ENCODE measurements at places on chromosomes 3 and 15.
A peak's percentile ranks its signal among the peaks of the same experiment; 100 is the strongest.

DNA sequence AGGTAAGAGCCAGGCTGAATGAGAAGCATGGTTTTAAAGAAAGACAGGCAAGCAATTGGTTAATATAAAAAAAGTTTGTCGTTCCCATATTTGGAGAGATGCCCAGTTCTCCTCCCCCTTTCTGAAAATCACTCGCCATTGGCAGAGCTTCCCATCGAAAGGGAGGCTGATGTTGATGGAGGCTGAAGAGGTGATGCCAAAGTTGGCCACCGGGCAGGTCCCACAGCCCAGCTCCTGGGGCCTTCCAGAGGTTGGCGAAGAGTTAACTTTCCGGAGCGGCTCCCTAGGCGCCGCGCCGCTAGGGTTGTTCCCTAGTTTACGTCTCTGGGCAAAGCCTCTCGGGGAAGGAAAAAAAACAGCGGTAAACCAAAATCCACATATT is 793 bp downstream of the PCOLCE2 start:
- DNase-seq, result peak; percentile 19

- DNase-seq, result no peak
These were observed 19.4 kb downstream of the IFT57 start for GRCh38 chr3:108202834-108203233.

DNA sequence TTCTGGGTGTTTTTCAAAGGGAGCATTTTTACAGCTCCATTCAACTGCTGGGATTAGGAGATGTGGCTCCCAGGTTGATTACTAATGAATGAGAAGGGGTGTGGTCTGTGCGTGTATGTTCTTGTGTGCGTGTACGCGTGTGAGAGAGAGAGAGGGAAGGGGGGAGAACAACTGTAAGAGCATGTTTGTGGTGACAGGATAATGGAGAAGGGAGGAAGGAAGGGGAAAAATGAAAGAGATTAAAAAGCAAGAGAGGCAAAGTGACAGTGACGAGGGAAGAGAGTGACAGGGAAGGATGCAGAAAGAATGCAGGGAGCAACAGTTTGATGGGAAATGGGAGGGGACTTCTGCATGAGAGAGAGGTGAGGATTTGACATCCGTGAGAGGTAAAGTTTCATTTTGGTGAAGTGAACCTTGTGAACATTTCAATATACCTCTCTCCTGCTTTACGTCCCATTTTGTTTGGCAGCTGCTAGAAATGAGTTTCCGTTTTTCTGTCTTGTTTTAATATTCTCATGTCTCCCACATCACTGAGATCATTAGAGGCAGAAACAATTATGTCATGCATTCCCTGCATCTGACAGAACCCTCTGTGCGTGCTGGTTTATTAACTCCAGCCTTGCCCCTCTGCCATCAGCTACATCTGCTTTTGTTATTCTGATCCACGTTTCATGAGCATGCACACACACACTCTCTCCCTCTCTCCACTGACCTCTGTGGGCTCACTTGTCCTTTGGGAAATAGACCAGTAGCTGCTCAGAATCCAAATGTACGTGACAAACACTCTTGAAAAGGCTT is 161.6 kb downstream of the GAP43 start:
- DNase-seq, result peak; percentile 88

- peak; percentile 87 for DNase-seq
These were observed 271.2 kb upstream of the TRIM42 start for GRCh38 chr3:140406655-140407054.

- DNase-seq, result no peak
These were observed 52.8 kb downstream of the RHCG start for GRCh38 chr15:89443581-89443980.

- no peak for DNase-seq
These were observed 5.9 kb downstream of the CASR start for GRCh38 chr3:122189357-122189756.

DNA sequence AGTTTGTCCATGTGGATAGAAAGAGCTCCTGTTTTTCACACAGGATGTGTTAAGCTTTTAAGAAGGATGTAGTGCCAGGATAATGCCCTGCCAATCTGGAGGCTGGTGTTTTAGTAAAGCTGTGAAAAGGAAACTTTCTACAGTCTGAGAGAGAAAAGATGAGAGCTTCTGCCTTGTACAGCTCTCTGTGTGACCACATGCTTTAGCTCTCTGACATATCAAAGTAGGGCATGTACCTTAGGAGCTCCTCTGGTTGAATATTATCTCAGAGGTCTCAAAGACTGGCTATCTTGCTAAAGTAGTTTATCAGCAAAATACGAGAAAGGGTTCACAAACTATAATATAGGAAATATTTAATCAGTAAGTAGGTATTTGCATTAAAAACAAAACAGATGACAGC is 30.4 kb downstream of the CDIN1 start:
- no peak for DNase-seq

- no peak for DNase-seq
These were observed 78.8 kb downstream of the CMSS1 start for GRCh38 chr3:99896482-99896881.

DNA sequence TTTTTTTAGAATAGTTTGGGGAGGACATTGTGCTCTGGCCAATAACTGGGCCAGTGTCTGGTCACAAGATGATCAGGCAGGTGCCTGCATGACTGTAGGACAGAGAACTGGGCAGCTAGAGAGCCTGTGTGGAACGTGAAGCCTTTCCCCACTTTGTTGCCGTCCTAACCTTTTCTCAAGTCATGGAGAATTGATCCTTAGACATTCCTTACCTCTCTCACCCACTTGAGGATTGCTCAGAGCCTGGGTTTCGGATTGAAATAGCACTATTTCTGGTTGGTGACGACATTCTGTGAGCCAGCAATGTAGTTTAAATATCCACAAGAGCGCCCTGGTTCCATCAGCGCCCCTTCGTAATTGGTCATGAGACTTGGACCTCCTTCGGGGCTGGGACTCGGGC is 138.4 kb downstream of the IGF1R start:
- no peak for DNase-seq

- peak; percentile 78 for DNase-seq
These were observed 1.2 kb downstream of the RGMA start for GRCh38 chr15:93087825-93088199.

DNA sequence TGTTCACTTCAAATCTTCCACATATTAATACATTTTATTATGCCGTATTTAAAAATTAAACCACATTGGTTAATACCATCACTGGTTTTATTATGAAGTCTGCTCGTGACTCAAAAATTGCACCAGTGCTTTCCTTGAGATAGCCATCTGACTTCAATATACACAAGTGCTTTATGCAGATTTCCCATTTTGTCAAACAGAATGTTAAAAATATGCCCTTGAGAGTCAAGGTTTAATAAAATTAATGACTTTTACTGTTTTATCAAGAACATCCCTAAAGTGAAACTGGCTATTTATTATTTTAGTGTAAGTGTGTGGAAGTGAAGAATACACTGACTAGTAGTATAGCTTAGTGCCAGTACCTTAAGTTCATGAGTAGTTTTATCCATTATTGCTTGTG is 139.3 kb upstream of the SOX2 start:
- no peak for DNase-seq

DNA sequence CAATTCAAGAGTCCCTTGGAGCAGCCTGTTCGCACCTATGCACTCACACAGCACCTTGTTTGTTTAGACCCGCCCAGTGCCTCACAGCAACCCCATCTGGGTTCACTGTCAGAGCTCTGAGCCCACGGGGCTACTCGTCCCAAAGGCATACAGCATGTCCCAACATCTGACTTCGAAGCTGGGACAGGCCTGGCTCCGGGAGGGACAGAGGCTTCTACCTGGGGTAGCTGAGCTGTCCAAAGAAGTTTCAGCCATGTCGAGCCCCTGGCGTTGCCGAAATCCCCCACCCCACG is 28.6 kb upstream of the CYP11A1 start:
- DNase-seq, result peak; percentile 84

GRCh38 chr3:148930752-148931151 is 60.6 kb upstream of the GYG1 start:
- peak; percentile 16 for DNase-seq

DNA sequence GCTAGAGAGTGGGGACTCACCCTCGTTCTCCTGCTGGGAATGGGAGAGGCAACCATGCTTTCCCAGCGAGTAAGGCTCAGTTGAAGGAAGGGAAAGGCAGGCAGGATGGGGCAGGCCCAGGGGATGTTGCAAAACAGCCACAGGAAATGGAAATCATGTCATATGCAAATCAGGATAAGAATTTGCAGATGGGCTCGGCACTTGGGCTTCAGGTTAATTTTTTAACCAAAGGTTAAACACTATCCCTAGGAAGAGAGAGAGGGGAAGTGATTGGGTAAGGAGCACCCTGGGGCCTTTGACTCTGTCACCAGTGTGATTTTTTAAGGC is 14.6 kb upstream of the PLA2G4E start:
- peak; percentile 99 for DNase-seq

DNA sequence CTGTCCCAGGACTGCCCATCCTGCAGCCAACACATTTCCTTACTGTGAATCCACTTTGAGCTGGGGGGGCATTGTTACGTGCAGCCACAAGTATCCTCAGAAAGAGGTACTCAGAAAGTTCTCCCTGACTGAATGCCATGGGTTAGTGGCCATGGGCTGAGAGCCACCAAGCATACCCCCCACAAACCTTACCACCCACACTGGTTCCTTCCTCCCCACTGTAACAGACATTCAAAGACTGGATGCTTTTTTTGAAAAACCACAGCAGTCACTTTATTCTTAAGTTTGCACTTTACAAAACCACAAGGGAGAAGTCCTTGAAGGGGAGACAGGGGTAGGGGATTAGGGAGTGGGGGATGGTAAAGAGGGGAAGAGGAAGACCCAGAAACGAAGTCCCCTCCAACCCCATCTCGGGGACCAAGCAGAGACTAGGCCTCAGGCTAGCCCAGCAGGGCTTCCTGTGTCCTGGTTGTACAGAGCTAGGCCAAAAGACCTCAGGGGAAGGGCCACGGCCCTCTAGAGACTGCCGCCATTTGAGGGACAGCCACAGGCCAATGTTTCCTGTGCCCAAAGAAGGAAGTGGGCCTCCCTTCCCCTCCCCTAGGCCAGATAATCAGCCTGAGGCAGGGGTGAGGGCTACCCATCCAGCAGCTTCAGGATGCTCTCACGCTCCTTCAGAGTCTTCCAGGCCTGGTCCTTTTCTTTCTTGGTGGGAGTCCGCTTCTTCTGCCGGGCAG is 10.1 kb upstream of the CAMK1 start:
- DNase-seq, result no peak

GRCh38 chr3:13007251-13007941 is 65.8 kb downstream of the IQSEC1 start:
- DNase-seq, result no peak

- no peak for DNase-seq
These were observed 397.0 kb downstream of the EPHA3 start for GRCh38 chr3:89504432-89504831.

DNA sequence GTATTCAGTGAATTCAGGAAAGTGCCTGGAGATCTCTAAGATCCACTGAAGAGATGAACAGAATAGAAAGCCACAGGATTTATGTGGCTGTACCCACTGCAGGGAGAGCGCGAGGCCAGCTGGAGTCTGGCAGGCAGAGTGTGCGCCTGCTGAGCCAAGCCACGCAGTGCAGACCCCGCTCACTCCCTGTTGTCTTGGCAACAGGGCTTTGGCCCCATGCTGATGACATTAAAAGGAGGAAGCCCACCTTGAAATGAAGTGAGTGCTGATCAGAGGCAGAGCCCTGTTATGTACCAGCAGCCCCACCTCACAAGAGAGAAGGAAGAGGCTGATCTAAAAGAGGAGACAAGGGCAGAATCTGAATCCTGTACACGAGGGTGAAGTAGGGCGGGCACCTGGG is 36.7 kb downstream of the PXYLP1 start:
- no peak for DNase-seq

DNA sequence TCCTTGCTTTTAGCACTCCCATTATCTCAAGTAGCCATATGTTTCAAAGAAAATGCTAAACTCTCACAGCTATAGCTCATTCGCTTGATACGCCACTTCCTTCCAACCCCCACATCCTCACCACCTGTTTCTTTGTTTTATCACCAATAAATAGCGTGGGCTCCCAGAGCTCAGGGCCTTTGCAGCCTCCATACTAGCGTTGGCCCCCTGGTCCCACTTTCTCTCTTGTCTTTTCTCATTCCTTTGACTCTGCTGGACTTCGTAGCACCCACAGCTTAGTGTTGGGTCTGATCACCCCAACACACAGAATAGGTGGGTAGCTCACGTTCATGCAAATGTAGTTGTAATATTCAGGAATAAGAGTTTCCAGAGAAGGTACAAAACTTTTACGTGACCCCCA is 4.1 kb upstream of the GPD1L start:
- no peak for DNase-seq

DNA sequence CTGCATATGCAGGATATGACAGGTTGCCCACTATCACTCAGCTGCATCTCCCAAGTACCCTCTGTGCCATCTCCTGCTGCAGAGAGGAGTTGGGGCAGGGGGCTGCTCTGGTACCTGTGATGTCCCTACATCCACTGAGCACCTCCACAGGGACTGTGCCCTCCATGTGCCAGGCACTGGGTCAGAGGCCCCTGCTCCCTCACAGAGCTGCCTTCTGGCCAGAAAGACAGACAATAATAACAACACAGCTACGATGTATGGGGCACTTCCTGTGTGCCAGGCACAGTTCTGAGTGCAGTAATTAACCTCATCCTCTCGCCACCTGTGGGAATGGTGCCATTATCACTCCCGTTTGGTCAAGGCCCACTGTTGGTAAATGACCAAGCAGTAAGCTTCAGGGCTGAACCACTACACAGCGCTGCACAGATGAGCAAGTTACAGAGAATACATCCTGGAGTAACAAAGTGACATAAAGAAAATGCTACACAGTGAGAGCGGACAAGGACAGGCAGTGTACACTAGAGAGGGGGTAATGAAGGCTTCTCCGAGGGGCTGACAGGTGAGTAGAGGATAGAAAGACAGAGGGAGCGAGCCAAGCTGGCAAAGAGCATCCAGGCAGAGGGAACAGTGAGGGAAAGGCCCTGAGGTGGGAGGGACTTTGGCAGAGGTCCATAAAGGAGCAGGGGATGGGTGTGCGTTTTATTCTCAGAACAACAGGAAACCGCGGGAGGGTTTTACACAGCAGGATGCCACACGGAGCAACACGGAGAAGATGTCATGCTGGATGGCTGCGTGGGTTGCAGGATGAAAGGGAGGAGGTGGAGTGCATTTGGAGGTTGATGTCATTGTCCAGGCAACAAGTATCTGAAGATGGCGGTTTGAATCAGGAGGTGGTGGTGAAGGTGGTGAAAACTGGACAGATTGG is 13.6 kb downstream of the WNT7A start:
- no peak for DNase-seq

DNA sequence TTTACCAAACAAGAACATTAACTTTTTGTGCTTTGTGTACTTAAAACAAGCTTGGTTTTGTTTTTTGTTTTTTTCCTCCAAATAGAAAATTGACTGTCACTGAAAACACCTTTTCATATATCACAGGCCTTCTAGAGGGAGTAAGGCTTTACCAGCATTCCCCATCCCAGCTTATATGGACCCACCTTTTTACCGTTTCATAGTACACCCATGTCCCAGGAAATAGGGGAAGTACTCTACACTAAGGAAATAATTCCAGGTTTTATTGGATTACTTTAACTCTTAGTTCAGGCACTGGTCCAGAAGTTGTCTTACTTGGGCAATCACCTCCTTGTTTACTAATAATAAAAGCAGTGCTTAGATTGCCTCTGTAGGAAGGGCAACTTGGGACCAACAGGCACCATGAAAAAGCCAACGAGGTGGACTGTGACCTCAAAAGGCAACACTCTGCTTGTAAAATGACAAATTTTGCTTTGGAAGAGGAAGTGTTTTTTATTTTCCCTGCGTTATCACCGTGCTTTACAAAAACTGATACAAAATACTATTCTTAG is 26.2 kb downstream of the HMG20A start:
- DNase-seq, result no peak

- DNase-seq, result peak; percentile 32
These were observed 20.0 kb downstream of the ATRIP start for GRCh38 chr3:48466386-48467109.
